ENCODE measurements at places on chromosomes 13 and 19. TPM values are rescaled to one million over a fixed set of nuclear protein-coding genes. Genes with fewer than 3 reads are reported as not detected.

Gene ONECUT3
- not detected for total RNA-seq

Gene FFAR3
- total RNA-seq: not detected

Gene ZNF575
- 5.1 TPM for total RNA-seq

Gene LIM2
- total RNA-seq: not detected

Data from naive thymus-derived CD8-positive, alpha-beta T cell (primary cell).